Memory B cell (primary cell): ENCODE measurements at places on chromosomes 7 and 10.

GRCh38 chr10:15167411-15168290 lies 842 bp downstream of the NMT2 start:
- peak; percentile 44 for DNase-seq

- no peak for DNase-seq
Observed at GRCh38 chr10:63699785-63700613, 178.8 kb downstream of the REEP3 start.

DNA sequence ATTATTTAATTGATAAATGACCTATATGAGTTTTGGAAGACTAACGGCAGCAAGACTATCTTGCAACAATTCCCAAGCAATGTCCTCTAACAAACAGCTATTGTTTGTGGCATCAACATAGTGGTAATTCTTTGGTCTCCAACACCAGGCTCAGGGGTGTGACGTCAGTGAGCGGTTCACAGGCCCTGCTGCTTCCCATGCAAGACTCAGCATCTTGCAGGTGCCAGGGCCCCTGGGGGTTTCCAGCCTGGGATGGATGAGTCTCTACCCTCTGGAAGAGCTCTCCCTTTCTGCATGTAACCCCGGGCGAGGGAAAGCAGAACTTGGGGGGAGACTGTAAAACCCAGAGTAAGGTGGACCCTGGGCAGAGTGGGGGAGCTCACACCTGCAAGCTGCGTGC lies 164.7 kb downstream of the ACTR3B start:
- no peak for DNase-seq

- no peak for DNase-seq
Observed at GRCh38 chr7:64614812-64615211, 51.1 kb upstream of the ZNF107 start.

GRCh38 chr10:97204826-97205679 lies 19.3 kb upstream of the SLIT1 start:
- no peak for DNase-seq

- DNase-seq, result no peak
Observed at GRCh38 chr7:133510326-133511055, 257.6 kb downstream of the EXOC4 start.

DNA sequence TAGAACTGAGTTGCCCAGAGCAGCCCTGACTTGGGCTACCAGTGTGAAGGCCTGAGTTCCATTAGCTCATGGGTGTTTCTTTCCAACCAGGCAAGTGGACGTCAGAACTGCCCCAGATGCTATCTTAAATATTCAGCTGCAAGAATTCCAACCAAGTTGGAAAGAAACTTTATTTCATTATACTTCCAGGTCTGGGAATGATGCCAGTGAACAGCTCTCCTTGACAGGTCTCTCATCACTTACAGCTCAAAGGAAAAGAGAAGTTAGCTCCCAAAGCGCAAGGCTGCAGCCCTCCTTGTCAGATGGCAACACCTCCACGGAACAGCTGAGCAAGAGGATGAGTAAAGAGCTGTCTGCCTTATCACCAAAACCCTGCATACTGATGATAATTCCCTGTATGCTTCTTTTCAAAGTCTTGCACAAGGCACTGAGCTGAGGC lies 255.5 kb upstream of the AOAH start:
- DNase-seq, result no peak

DNA sequence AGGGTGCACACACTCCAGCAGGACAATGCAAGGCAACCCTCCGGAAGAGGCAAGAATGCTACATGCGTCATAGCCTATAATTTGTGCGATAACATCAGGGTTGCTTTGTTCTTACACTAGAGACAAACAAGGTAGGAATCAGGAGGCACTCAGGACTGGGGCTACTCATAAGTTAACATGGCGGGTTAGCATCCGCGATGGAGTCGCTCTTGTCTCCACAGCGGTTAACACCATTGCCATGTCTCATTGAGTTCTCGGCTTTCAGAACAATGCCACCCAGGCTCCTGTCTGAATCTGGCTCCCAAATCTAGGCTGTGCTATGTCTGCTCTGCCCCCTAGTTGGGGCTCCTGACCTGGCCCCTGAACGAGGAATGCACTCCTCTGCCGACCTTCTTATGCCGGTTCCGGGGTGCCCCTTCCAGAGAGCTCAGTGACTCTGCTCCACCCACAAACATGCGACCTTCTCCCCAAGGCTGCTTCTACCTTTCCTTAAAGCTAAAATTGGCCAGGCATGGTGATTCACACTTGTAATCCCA lies 24.9 kb upstream of the SLF2 start:
- DNase-seq, result no peak

DNA sequence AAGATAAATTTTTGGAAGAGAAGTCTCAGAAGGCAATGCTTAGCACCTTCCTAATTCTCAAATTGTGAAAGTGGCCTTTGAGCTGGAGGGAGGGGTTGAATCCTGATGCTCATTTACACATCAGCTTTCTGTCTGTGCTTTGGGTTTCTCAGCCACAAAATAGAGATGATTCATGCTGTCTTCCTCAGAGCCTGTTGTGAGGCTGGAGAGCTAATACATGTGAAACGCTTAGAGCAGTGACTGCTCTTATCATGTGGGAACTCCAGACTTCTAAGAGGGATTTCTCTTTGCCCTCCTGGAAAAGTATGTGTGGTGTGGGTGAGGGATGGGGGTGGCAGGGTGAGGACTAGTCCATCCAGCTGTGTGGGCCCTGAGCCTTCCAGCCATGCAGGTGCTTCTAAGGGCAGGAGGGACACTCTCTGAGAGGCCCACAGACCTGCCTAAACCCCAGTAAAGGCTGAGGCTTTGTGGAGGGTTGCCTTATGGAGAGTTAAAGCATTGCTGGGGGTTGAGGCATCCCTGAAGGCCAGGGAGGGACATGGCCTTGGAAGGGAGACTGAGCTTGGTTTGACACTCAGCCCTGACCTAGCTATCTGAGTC lies 4.8 kb upstream of the EVX1 start:
- DNase-seq, result no peak

- DNase-seq, result no peak
Observed at GRCh38 chr7:152556013-152556755, 119.8 kb downstream of the XRCC2 start.

DNA sequence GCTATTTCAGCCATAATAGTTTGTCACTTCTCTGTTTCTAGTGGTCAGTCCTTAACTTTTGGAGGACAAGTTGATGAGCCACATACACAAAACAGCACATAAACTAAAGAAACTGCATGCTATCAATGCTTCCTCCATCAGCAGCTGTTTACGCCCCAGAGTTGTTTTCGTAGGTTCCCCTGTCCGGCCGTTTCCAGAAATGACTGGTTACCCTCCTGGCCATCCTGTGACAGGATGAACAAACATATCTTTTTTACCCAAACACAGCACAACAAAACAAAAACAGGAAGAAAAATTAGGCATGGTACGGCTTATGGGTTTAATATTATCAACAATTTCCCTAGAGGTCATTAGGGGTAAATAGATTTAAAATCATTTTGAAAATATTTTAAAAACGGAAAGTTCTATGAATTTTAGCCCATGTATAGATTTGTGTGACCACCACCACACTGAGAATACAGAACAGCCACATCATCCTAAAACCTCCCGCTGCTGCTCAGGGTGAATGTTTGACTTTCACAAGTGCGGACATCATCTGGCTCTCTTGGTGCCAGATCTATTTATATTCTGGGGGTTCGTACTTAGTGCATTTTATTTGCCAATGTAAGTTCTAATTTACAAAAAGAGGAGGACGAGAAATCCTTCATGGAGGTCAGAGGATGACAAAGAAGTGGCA lies 74.8 kb downstream of the HIPK2 start:
- DNase-seq, result no peak

- no peak for DNase-seq
Observed at GRCh38 chr10:21831986-21832820, 171.3 kb downstream of the DNAJC1 start.

GRCh38 chr10:124179308-124180043 lies 86.1 kb upstream of the CHST15 start:
- no peak for DNase-seq

DNA sequence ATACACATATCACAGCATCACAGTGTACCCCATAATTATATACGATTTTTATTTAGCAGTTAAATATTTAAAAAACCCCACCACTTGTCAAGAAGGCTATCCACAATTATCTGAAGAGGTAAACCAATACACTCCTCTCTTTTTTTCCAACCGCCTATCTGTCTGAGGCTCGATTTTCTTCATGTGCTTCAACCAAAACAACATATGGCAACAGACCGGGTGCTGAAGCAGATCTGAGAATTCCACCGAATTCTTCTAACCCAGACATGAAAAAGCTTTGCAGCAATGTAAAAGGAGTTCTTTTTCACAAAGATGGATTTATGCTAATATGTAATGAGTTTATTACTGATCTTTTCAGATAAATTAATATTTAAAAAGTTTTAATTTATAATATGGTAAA lies 132.4 kb upstream of the RHEB start:
- DNase-seq, result no peak

GRCh38 chr7:56092789-56093531 lies at the start of gene PHKG1:
Gene PHKG1, minus strand, starts transcription at chr7:56092952. Its CDS starts 4,011 bp downstream, at chr7:56088941.
- DNase-seq, result no peak

DNA sequence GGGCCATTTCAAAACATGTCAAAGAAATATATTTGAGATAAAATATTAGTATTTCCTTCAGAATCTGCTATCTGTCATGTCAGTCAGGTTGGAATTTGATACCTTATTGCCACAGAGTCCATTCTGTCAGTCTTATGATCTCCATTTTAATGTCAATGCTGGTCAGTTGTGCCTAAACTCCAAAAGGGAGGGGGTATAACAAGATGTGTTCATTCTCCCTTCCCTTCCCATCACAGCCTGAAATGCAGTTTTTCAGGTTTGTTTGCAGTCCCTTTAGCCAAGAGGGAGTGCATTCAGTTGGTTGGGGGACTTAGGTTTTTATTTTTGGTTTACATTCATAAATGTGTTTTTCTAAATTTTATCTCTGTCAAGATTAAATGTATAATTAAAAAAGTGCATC lies 59.8 kb upstream of the INHBA start:
- no peak for DNase-seq

DNA sequence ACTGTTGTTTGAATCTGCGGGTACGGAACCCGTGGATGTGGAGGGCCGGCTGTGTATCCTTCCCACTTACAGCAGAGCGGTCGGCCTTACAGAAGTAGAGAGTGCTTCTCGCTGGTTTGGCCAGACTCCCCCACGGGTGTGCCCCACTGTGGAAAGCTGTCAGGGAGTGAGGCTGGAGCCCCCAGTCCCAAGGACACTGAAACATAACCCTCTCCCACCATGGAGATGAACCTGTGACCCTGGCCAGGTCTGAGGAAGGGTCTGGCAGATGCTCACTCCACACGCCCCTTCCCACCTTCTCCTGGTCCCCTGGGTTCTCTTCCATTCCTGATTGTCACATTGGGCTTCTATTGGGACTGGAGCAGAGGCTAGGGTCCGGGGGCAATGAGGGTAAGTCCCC lies 39.6 kb downstream of the TSPAN15 start:
- DNase-seq, result no peak

GRCh38 chr10:1400101-1401070 lies 336.9 kb downstream of the ADARB2 start:
- DNase-seq, result peak; percentile 2

- no peak for DNase-seq
Observed at GRCh38 chr7:51569176-51569575, 252.6 kb upstream of the COBL start.

DNA sequence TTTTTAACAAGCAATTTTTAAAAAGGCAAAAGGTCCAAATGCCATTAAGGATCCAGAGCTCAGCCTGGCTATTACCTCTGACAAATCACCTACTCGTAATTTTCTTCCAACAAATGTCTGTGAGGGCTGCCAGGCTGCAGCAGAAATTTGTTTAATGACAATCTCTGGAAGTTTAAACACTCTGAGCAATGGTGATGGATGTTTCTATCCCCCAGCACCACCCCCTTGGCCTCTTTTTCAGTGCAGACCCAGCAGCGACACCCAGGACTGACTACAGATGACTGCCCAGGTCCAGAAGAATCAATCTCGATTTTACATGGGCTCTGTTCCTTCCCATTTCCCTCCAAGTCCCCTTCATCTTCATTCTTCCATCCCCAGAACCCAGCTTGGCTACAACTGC lies 201.4 kb upstream of the AOAH start:
- no peak for DNase-seq

- no peak for DNase-seq
Observed at GRCh38 chr10:105734479-105734878, 1093.4 kb downstream of the SORCS3 start.

DNA sequence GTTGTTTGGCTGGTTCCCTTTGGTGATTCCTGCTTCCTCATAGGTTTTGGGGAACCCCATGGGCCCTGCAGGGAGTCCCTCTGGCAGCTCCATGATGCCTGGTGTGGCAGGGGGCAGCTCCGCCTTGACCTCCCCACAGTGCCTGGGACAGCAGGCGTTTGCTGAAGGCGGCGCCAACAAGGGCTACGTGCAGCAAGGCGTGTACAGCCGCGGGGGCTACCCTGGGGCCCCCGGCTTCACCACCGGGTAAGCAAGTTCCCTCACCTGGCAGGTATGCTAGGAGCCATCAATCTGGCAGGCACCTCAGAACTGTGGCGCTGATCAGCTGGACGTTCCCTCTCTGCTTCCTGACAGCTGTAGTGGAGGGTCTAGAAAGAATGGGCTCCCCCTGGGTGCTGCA lies 8.3 kb downstream of the ZMIZ2 start:
- DNase-seq, result no peak

DNA sequence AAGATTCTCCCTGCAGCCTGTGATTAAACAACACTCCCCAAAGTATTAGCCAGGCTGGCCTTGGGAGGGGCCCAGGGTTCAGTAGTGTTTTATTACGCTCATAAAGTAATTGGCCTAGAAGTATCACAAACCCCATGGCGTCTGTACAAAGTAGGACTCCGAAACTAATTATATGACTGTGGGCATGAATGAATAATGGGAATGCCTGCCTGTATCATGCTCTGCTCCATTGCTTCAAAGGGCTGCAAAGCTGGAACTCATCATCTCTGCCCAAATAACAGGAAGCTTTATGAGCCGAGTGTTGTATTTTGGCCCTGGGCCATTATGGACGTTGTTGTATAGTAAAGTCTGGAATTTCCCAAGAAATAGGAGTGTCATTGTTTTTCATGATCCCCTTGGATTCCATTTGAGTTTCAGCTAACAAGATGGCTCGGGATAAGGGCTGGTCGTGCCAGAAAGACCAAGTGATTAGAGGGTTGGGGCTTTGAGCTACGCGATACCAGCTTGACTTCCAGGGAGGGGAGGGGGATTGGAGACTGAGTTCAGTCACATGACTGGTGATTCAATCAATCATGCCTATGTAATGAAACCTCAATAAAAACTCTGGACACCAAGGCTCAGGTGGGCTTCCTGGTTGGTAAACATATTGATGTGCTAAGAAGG lies 65.3 kb upstream of the NPTX2 start:
- no peak for DNase-seq

DNA sequence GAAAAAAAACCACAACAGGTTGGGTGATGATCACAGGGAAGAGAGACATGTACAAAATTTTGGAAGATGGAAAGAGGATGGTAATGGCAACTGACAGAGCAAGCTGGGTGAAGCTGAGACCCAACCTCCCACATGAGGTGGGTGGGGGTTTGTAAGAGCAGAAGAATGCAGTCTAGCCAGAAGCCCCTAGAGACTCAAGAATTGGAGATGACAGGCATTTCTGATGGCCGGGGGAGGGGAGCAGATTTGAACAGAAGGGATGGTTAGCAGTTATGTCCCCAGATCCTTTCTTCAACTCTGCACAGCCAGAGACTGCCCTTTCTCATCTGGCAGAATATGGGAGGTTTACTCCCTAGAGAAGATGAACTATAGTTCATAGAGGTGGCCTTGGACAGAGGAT lies 208.0 kb downstream of the GALNT17 start:
- no peak for DNase-seq
